Naive thymus-derived CD8-positive, alpha-beta T cell (primary cell): ENCODE measurements at places on chromosomes 13 and 19. TPM values are rescaled to one million over a fixed set of nuclear protein-coding genes. Genes with fewer than 3 reads are reported as not detected.

DNA sequence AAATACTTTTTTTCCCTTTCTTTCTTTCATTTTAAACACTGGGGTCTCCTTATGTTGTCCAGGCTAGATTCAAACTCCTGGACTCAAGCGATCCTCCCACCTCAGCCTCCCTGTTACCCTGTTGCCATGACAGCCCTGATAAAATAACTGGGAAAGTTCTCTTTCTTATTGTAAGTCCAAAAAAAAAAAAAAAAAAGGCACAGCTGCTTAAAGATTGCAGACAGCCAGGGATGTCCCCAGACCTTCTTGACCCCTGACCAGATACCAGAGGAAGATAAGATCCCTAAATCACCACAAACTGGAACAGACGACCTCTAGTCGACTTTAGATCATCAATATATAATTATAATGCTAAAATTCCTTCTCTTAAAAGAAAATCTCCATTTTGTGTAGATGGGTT is 1.1 kb upstream of the MVB12A start:
- H3K4me1 ChIP-seq, result peaks cover 24% of the 10 kb centered on the region
- H3K27ac ChIP-seq, result peak overlapping the region; percentile 95
- peak overlapping the region; percentile 95 for H3K4me3 ChIP-seq
- H3K36me3 ChIP-seq, result no peaks in the 10 kb centered on the region
- DNase-seq, result no peak
- no peaks in the 10 kb centered on the region for H3K27me3 ChIP-seq

DNA sequence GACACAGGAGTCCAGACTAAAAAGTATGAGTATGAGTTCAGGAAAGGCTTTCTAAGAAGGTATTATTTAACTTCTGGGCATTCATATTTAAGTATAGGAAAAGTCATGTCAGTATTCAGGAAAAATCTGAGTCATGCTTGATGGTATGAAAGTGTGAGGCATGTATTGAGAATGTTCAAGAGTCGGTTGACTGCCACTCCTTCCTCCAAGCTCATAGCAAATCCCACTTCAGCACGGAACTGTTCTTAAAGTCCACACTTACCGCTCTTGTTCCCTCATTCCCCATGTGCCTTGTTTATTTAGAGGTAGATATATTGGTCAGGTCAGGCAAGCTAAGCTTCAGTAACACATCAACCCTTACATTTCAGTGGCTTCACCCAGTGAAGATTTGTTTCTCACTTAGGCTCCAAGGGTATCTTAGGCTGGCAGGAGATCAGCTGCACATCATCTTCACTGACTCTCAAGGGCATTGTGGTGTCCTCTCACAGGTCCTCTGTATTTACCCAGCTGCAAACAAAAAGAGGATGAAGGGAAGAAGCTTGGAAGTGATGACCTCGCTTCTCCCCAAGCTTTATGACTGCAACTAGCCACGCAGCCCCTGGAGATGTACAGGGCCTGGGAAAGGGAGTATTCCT is 1189.2 kb downstream of the EFNB2 start:
- no peaks in the 10 kb centered on the region for H3K27me3 ChIP-seq
- H3K4me3 ChIP-seq, result no peak overlapping the region
- peaks cover 4% of the 10 kb centered on the region for H3K4me1 ChIP-seq
- no peaks in the 10 kb centered on the region for H3K36me3 ChIP-seq

GRCh38 chr13:26585136-26585535 is 27.7 kb downstream of the WASF3 start:
- peaks cover 16% of the 10 kb centered on the region for H3K27me3 ChIP-seq
- H3K27ac ChIP-seq, result no peak overlapping the region
- H3K4me1 ChIP-seq, result no peaks in the 10 kb centered on the region
- no peak for DNase-seq

- no peak for DNase-seq
- H3K4me1 ChIP-seq, result peaks cover 6% of the 10 kb centered on the region
- no peaks in the 10 kb centered on the region for H3K36me3 ChIP-seq
- H3K27me3 ChIP-seq, result no peaks in the 10 kb centered on the region
Observed at GRCh38 chr19:1830568-1830967, 17.7 kb downstream of the REXO1 start.

DNA sequence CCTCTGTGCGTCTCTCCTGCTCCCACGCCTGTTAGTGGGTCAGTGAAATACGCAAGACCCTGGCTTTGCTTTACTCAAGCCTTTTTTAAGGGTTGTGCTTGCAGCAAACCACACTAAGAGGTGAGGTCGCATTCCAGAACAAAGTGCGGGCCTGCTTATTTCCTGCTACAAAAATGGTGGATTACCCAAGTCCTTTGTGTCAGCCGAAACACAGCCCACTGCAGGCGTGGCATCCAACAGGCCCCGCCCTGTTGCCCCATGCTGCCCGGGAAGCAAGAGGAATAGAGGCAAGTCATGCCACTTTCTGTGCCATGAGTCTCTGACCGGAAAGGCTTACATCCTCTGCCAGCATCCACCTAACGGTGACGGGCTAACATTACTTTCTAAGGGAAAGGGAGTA is 7.7 kb upstream of the IRS2 start:
- no peak overlapping the region for H3K27ac ChIP-seq
- H3K27me3 ChIP-seq, result peaks cover 19% of the 10 kb centered on the region
- H3K4me3 ChIP-seq, result no peak overlapping the region
- peaks cover 10% of the 10 kb centered on the region for H3K4me1 ChIP-seq
- DNase-seq, result no peak

GRCh38 chr13:99310382-99311031 is 3.3 kb upstream of the GPR183 start:
- peaks cover 91% of the 10 kb centered on the region for H3K4me1 ChIP-seq
- peaks cover 11% of the 10 kb centered on the region for H3K36me3 ChIP-seq
- no peak for DNase-seq
- no peaks in the 10 kb centered on the region for H3K27me3 ChIP-seq
- peak overlapping the region; percentile 57 for H3K4me3 ChIP-seq
- H3K27ac ChIP-seq, result peak overlapping the region; percentile 82

DNA sequence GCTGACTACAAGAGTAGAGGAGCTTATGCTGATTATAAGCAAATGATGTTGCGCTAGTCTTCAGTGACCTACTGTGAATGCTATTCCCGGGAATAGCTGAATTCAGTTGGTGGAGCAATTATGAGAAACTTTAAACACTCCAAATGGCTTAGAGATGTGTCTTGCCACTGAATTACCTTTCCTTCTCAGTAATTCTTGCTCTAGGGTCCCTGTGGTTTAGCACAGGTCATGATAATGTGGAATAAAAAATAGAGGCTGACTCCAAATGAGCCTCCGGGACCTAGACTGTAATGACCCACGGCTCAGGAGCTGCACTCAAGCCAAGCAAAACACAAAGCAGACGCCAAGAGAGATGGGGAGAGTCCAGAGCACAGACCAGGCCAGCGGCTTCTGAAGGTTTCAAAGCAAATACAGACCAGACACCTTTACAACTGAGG is 124.7 kb downstream of the RGCC start:
- DNase-seq, result no peak
- no peaks in the 10 kb centered on the region for H3K36me3 ChIP-seq
- H3K27me3 ChIP-seq, result no peaks in the 10 kb centered on the region

DNA sequence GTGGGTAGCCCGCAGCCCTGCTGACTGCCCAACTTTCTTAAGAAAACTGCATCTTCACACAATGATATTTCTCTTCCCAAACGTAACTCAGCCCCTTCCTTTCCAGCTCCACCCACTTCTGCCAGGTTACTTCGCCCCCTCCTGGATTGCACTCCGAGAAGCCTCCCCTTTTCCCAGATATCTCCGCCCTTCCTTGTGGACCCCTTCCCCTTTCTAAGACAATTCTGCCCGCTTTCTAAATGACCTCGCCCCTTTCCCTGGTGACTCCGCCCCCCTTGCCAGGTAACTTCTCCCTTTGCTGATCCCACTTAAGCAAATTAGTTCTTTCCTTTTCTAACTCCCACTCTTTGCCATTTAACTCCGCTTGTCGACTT is 2.6 kb downstream of the VSIG10L start:
- H3K4me3 ChIP-seq, result peak overlapping the region; percentile 86
- no peak for DNase-seq
- H3K4me1 ChIP-seq, result peaks cover 20% of the 10 kb centered on the region
- H3K27me3 ChIP-seq, result peaks cover 12% of the 10 kb centered on the region
- no peaks in the 10 kb centered on the region for H3K36me3 ChIP-seq

DNA sequence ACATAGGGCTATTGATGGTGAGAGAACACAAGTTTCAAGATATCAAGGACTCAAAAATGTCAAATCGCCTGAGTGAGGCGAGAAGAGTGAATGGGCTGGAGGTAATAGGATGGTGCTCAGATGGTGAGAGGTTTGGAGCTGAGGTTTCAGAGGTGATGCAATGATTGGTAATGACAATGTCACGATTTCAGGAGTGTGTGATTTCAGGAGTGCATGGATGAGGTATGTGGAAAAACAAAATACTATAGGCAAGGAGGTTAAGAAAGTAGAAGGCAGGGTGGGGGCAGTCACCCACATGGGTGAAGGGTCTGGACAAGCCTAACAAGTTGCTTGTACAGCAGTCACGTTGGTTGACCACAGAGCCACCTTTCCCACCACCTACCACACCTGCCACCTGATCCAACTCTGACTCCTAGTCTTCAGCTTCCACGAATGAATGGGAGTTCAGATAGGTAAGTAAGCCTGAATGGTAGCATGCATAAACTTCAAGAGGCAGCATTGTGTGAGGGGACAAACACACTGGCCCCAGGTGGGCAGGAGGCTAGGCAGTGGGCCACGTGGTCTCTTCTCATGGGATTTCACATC is 71.5 kb downstream of the RUBCNL start:
- H3K27me3 ChIP-seq, result no peaks in the 10 kb centered on the region
- H3K27ac ChIP-seq, result no peak overlapping the region
- peaks cover 51% of the 10 kb centered on the region for H3K4me1 ChIP-seq
- H3K4me3 ChIP-seq, result no peak overlapping the region
- peaks cover 9% of the 10 kb centered on the region for H3K36me3 ChIP-seq

ERFL gene
- 7.5 TPM for total RNA-seq

CABP5 gene
- not detected for total RNA-seq

SERPINE3 gene
- not detected for total RNA-seq

CYP2F1 gene
- not detected for total RNA-seq

S1PR4 gene
- total RNA-seq, result 217 TPM

IFNL3 gene
- not detected for total RNA-seq
